ENCODE measurements at places on chromosomes 1 and 21. TPM values are rescaled to one million over a fixed set of nuclear protein-coding genes. Genes with fewer than 3 reads are reported as not detected.

- DNase-seq, result no peak
These were observed 6.5 kb downstream of the RD3 start for GRCh38 chr1:211485480-211485857.

- no peak for DNase-seq
These were observed 49.4 kb downstream of the MAN1A2 start for GRCh38 chr1:117416546-117417125.

GRCh38 chr1:93007941-93008577, 46.8 kb upstream of the DIPK1A start:
- DNase-seq, result no peak

DNA sequence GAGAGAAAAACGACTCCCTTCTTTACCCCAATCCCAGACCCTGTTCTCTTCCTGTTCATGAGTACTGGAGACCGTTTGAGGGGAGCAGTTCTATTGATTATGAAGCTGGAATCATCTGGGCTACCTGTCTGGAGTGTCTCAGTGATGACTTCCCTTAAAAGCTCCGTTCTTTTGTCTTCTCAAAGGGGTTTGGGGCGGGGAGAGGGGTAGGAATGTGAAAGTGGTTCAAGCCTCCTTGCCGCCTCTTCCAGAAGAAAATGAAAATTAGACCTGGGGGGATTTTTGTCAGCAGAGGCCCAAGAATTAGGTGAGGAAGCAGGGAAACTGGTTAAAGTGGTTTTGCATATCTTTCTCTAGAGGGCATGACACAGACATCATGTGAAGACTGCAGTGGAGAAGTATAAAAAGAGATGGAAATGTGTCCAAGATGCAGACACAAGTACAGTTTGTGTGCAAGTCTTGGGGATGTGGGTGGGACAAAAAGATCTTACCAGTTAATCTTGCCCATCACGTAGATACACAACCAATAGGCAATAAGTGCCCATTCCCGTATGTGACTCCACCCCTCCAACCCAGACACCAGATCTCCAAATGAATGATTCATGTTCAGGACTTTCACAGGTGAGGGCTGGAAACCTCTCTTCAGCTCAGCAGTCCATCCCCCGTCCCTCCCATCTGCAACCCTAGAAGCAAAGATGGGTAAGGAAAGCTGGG, 470 bp upstream of the MTMR11 start:
- peak; percentile 93 for DNase-seq

DNA sequence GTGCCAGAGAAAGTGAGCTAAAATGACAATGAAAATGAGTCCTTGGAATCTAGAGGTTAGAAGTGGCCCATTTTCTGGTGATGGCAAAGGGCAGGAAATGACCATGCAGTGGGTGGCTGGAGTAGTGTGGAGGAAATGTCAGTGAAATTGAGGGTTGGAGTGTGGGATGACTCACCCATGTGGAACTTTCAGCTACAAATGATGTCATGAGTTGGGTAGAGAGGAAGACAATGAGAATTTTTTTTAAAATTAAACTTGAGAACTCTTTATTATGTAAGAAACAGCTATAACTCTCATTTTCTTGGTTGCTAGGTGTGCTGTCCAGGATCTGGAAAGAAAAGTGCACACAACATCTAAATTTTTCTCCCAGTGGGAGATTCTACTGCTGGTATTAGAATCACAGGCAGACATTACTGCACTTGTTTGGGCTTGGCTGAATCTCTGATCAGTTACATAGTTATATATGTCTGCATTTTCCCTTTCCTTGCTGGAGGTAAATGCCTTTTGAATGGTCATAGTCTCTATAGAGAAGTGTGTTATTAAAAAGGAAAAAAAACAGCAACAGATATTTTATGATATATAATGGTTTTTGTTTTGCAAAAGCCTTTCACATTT, 56.8 kb upstream of the GNG12 start:
- peak; percentile 70 for DNase-seq

- DNase-seq, result no peak
These were observed 61.9 kb downstream of the KCNC4 start for GRCh38 chr1:110272045-110272444.

GRCh38 chr1:167439301-167439988, 78.9 kb downstream of the CD247 start:
- no peak for DNase-seq

DNA sequence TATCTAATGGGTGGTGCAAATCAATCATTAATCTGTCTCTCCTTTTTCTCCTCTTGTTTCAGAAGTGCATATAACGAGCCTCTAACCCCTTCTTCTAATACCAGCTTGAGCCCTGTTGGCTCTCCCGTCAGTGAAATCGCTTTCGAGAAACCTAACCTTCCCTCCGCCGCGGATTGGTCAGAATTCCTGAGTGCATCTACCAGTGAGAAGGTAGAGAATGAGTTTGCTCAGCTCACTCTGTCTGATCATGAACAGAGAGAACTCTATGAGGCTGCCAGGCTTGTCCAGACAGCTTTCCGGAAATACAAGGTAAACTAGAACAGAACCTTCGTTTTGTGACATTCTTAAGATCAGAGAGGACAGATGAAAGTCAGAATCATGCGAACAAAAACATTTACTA, 25.3 kb upstream of the VAMP3 start:
- DNase-seq, result peak; percentile 90

DNA sequence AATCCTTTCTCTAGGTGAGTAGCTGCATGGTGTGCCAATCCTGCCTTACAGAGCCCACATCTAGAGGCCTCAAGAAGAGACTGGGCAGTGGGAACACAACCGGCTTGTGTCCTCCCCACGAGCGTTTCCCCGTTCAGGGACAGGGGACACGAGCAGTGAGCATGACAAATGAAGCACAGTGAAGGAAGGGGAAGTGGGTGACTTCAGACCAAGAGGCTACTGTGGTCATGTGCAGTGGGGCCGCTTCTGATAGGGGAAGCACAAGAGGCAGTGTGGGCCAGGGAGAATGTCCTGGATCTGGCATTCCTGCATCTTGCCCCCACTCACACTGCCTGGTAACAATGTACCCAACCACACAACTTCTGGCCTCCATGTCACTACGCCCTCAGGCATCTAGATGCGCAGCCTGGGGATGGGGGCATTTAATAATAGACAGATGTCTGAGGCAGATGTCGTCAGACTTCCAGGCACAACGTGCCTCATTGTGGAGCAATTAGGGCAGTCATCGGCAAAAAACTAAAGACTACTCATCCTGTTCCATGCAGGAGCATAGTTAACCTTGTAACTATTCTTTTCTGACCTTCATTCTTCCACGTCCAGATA, 155.6 kb upstream of the NBPF11 start:
- no peak for DNase-seq

DNA sequence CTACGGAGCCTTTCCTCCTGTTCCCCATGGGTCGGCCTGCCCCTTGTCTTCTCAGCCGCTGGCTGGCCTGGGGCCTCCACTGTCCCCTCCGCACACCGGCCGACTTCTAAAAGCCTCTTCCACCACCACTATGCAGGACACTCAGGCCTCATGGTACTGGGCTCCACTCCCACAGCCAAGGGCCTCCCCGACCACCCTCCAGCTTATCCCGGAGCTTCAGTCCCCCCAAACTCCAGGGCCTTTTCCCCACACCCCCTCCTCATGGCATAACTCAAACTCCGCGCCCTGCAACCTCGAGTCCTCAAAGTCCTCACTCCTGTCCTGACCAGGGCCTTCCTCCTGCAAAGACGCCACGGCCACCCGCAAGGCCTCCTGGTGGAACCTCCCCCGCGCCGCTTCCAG, 2.0 kb downstream of the LRRC41 start:
- DNase-seq, result no peak

GRCh38 chr21:27953340-27954045, 986.6 kb upstream of the ADAMTS5 start:
- no peak for DNase-seq

GRCh38 chr1:147545133-147545532, 3.8 kb downstream of the BCL9 start:
- peak; percentile 93 for DNase-seq

- no peak for DNase-seq
These were observed 89.8 kb downstream of the LRRC53 start for GRCh38 chr1:74422421-74423292.

DNA sequence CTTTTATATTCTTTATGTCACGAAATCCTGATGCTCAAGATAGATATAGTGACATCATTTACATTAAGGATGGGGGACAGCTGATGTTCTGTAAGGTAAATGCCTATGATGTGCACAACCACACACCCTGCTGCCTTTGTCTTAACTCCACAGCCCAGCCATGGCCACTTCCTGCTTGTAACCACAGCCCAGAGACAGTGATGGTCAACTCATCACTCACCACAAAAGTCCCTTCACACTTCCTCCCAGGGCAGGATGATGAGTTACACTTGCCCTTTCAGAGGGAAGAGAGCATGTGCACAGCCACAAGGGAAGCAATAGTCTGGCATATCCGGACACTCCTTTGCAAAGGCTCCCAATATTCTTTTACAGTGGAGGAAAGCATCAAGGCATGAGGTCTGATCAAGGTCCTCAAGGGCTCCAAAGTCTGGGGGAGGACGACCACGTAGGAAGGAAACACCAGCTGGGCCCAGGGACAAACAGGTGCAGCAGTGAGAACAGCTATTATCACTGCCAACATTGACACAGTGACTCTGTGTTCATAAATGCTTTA, 53.8 kb downstream of the PLPP3 start:
- no peak for DNase-seq

DNA sequence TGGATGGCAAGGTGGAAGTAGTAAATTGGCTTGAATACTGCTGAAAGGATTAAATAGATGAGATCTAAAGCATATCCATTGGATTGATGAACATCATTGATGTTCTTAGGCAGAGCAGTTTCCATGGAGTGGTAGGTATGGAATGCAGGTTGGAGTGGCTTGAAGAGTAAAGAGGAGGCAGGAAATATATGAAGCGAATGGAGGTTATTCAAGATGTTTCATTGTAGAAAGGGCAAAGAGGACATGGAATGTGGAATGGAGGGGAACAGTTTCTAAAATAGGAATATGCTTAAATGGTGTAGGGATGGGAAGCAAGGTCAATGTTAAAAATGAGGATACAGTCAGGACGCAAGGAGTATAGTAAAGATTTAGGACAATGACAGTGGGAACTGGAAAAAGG, 6.1 kb downstream of the OSBPL9 start:
- DNase-seq, result no peak

DNA sequence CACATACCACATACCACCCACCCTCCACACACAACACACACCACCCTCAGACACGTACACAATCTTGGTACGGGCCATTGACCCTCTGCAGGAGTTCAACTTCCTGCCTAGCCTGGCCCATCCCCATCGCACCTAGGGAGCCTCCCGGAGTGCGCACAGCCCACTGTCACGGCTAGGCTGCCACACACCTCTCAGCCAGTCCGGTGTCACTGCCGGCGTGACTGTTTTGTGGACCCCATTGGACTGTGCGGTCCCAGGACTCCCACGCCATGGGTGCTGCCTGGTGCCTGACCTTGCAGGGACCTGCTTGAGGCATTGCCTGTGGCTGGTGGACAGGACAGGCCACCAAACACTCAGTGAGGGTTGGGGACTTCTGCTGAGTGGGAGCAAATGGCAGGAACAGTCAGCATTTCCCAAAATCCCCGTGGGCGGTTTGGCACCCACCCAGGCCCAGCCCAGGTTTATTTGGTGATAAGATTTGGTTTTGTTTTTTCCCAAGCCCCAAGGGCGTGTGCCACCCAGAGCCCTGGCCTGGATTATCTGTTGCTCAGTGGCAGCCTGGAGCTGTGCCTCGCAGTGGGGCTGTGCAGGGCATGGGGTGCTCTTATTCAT, 27.7 kb downstream of the RAB7B start:
- no peak for DNase-seq

- DNase-seq, result no peak
These were observed 20.4 kb upstream of the EVA1B start for GRCh38 chr1:36343651-36344394.

- no peak for DNase-seq
These were observed 54.8 kb upstream of the ID3 start for GRCh38 chr1:23614032-23614660.

- DNase-seq, result no peak
These were observed 36.7 kb upstream of the TLR5 start for GRCh38 chr1:223179786-223180185.

GRCh38 chr1:34763142-34763781, 3.7 kb downstream of the GJB4 start:
- DNase-seq, result peak; percentile 96

DNA sequence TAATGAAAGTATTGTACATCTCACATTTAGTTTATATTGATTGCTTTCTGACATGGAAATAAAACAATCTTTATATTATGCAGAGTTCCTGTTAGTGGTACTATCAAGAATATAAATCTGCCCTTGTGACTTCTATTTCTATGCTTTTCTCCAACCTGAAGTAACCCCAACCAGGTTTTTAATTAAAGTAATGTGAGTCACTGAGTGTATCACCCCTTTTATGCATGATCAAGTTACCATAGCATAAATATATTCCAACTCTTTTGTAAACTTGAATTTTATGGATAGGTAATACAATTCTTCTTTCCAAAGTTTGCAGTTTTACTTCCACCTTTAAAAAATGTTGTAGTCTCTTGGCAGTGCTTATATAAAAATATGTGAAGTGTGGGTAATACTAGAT, 532.3 kb downstream of the USP25 start:
- DNase-seq, result no peak

DNA sequence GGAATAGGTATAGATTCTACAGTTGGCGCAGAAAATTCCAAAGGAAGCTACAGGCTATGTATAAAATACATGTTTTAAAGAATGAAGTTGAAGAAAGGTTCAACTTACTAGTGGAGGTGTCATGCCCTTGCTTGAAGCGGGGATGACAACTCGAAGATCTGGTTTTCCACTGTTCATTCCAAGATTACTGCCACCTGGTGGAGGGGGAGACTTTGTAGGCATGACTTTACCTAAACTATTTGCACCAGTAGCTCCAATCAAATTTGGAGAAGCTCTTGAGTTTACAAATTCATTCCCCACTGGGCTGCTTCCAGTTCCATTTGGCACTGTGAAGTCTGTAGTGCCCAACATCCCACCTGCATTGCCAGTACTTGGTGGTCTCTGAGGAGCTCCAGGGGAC, 81.7 kb downstream of the AXDND1 start:
- no peak for DNase-seq

DNA sequence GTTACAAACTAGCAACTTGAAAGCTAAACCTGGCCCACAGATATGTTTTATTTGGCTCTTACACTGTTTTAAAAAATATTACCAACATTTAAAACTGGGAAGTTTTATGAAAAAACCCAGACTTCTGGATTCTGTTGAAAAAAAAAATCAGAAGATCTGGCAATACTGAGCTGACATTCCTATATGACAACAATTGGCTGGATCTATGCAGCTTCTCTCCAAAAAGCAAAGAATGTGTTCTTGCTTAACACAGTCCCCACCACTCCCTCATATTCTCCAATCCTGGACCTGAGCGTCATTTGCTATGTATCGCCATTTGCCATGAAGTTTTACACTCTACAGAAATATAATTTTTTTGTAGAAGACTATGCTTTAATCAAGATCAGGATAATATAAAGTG, 859.6 kb downstream of the LTN1 start:
- no peak for DNase-seq

NHLH2 gene
- 0.07 TPM for total RNA-seq

GBP2 gene
- total RNA-seq, result 0.11 TPM

ITGB3BP gene
- total RNA-seq, result 36.5 TPM

SYCP1 gene
- not detected for total RNA-seq

SKI gene
- total RNA-seq, result 24.6 TPM

HRNR gene
- total RNA-seq, result not detected

SNX27 gene
- 22.0 TPM for total RNA-seq

VWA5B1 gene
- not detected for total RNA-seq
